ENCODE measurements at places on chromosomes 13 and 19.

GRCh38 chr19:19656451-19657396 lies 6.8 kb downstream of the ATP13A1 start:
- DNase-seq = no peak

DNA sequence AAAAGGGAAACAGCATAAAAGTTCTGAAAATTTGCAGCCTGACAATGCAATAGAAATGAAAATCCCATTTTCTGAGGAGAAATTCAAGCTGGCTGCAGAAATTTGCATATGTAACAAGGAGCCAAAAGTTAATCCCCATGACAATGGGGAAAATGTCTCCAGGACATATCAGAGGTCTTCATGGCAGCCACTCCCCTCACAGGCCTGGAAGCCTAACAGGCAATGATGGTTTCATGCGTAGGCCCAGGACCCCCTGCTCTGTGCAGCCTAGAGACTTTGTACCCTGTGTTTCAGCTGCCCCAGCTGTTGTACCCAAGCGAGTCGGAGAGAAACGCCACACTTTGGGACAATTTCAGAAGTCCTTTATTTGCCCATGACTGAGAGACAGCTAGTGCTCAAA lies 701.3 kb upstream of the KLHL1 start:
- DNase-seq = no peak

- no peak for DNase-seq
Measured at GRCh38 chr13:77448689-77449088, 86.8 kb upstream of the SCEL start.

DNA sequence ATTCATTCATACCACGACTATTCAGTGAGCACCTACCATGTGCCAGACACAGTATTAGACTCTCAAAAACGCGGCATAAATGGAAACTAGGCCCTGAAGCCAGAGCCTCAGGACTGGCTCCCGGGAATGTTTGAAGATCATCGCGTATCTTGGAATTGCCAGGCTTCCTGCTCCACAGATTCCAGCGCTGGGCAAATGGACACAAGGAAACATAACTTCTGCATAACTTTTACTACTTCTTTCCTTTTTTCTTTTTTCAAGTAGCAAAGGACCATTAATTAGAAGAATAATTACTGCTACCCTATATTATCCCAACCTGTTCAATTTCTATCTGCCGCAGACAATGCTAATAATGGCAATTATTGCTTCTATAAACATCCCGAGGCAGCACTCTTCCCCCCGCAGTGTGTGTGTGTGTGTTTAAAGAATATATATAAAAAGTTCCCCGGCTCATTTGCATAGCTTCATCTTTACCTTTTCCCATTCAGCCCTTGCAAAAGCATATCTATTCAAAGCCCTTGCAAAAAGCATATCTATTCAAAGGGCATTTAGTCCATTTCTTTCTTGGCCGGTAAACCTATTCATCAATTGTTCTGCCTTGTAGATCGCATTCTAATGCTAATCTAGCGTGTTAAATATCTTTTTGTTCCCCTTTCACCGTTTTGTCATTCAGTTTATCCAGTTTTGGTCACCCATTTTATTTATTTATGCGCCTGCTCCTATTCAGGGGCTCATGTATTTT lies 6.1 kb downstream of the SOX21 start:
- DNase-seq = no peak

- no peak for DNase-seq
Measured at GRCh38 chr13:92989301-92989700, 237.3 kb upstream of the GPC6 start.

DNA sequence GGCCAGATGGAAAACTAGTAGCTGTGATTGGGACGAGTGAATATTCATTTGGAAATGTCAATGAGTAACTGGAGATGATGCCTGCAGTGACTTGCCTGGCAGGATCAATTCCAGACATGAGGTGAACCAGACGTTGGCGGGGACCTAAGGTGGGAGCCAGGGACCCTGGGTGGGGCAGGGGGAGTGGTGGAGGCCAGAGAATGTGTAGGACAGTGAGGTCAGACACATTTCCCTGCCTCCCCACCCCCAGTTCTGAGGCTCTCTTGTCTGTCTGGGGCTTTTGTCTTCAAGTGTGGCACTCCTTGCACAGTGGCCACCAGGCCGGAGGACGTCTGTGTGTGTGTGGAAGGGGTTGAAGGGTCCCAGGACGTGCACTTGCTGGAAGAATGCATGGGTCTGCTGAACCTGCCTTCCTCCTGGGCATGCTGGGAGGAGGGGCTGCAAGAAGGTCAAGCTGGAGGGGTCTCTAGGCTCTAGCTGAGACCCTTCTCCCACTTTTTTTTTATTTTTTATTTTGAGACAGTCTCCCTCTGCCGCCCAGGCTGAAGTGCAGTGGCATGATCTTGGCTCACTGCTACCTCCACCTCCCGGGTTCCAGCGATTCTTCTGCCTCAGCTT lies 51.6 kb downstream of the CHST8 start:
- DNase-seq = no peak

- DNase-seq = no peak
Measured at GRCh38 chr13:102710261-102710679, 15.4 kb upstream of the METTL21C start.

- no peak for DNase-seq
Measured at GRCh38 chr13:24654741-24655140, 25.5 kb upstream of the ATP12A start.

DNA sequence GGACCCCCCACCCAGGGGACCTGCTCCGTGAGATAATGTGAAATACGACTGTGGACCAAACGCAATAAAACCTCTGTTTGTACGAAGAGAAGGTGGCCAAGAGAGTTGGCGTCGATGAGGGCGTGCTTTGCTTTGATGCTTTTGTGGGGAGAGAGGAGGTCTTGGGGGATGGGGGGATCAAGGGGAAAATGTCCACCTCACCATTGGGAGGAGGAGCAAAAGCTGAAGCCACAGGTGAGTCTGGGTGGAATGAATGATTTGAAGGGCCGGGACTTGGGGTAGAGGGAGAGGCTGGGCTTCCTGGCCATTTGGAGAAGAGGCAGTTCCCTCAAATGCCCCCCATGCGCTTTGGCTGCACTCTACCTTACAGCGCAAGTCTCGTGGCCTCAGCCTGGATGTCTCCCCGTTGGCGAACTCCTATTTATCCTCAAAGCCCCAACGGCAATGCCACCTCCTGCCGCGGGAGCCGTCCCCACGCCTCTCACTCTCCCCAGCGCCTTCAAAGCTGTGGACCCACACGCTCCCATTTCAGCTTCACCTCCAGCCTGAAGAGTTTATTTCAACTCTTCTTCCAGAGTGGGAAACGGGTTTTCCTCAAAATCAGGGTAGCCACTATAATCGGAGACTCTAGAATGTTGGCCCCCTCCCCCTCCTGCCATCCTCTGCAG lies 795 bp upstream of the ABCA7 start:
- DNase-seq = no peak

- peak; percentile 43 for DNase-seq
Measured at GRCh38 chr13:114043421-114044053, 69.7 kb upstream of the C13orf46 start.

DNA sequence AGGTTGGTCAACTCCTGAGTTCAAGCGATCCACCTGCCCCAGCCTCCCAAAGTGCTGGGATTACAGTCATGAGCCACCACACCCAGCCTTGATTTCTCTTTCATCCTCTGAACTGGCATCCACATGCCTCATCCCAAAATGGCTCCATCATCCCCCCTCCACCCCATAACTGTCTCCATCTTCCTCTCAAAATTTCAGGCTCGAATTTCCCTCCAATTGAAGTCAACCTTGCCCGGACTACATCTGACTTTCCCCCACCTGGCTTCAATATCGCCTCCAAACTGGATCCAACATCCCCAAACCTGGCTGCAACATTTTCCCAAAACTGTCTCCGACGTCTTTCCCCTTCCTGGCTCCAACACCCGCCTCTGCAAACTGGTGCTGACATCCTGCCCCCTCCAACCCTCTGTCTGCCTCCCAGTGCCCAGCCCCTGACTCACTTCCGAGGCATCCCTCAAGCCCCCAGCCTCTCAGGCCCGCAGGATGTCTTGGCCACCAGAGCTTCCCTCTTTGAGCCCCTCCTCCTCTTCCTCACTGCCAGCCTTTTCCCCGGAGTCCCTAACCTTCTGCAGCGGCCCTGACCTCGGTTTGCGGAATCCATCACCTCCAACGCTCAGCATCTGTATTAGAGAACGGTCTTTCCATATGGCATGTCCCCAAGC lies 943 bp downstream of the EXOC3L2 start:
- no peak for DNase-seq

DNA sequence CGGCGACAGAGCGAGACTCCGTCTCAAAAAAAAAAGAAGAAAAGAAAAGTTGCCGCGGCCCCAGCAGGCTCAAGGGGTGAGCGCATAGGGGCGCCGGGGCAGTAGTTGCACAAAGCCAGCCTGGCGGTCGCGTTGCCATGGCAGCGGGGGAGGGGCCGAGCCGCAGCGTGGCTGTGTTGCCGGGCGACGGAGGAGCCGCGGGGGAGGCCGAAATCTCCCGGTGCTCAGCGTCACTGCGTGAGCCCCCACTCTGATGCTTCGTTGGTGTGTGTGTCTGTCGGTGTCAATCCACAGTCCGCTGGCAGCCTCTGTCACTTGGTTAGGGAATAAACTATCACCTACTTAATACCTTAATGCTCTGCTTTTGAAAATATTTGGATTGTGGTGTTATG lies 82.9 kb upstream of the C1QTNF9B start:
- DNase-seq = peak; percentile 87

DNA sequence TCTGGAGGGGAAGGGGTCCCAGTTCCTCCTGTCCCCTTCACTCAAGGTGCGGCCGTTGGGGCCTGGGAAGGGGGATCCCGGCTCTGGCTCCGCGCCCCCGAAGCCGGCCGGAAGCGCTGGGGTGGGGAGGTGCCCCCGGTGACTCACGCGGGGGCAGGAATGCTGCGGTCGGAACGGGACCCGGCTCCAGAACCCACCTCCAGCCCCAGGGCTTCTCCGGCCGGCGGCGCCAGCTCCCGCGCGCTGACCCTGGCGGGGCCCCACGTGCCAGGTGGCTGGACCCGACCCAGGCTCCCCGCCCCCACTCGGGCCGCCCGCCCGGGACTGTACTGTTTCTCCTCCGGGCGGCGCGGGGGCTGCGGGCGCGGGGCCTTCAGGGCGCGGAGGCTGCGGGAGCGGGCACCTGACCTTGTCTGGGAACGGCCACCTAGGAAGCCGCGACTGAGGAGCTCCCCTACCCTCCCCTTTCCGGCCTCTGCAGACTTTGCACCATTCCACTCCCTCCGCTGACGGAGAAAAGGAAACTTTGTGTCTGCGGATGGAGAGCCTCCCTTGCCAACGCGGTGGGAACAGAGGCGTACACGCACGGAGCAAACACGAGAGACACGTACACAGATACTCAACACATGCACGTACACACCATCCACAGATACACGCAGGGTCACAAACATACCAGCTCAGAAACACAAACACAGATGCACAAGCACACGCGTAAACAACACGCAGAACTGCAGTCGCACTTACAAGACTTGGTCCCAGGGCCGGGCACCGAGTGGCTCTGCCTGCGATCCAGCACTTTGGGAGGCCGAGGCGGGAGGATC lies 7.2 kb downstream of the AXL start:
- peak; percentile 71 for DNase-seq

DNA sequence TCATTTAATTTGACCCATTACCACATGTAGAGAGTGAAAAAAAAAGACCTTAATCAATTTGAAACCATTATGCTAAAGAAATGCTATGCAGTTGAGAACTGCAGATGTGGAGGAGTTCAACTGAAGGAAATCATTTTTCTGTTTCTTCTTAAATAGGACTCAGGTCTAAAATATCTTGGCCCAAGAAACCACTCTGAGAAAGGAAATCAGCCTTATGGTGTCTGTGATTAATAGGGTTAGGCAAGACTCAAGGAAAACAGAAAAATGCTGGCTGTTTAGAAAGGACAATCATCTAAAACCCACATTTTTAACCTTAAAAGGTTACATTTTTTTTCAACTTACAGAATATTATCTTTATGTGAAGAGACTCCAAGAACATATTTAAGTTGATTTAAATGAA lies 1.9 kb upstream of the SLITRK1 start:
- DNase-seq = no peak

GRCh38 chr13:21688056-21688455 lies 17.2 kb downstream of the FGF9 start:
- DNase-seq = no peak

GRCh38 chr13:36445278-36445677 lies 13.0 kb downstream of the CCNA1 start:
- DNase-seq = no peak

- no peak for DNase-seq
Measured at GRCh38 chr13:26228096-26228495, 6.0 kb upstream of the RNF6 start.

GRCh38 chr19:20840371-20840770 lies 64.3 kb downstream of the ZNF66 start:
- no peak for DNase-seq

GRCh38 chr13:74043237-74043636 lies 91.0 kb downstream of the KLF12 start:
- no peak for DNase-seq

- DNase-seq = no peak
Measured at GRCh38 chr13:110158226-110158625, 148.7 kb downstream of the COL4A1 start.

- DNase-seq = no peak
Measured at GRCh38 chr13:42270857-42271215, 1.1 kb upstream of the AKAP11 start.

DNA sequence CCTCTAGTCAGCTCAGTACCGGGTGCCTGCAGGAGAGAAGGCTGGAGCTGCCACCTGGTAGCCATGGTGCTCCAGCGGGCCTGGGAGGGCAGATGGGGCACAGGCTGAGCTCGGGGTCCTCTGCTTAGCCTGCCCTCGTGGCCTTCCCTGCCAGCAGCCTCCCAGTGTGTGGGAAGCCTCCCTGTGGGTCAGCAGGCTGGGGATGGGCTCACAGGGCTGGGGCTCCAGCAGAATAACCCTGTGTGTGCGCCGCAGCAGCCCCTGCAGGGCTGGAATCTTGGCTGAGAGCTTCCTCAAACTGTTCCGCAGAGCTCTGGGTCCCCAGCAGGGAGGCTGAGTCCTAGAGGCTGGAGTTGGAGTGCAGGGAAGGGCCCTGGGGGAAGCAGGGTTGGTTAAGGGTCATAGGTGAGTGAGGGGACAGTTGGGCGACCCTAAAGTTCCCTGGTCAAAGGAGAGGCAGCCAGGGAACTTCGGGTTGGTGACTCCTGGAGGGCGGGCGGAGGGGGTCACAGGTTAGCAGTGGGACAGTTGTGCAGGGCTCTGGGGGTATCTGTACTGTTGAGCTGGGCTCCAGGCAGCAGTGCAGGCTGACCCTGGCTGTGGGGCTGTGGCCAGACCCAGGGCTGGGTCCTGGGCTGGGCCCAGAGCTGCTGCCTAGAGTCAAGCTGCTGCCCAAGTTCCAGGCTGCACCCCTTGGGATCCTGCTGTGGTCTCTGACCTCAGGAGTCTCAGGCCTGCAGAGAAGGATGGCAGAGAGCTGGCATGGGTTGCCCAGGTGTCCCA lies 14.0 kb downstream of the ARHGAP33 start:
- DNase-seq = no peak

- DNase-seq = no peak
Measured at GRCh38 chr13:30486230-30487074, 20.7 kb upstream of the HMGB1 start.

DNA sequence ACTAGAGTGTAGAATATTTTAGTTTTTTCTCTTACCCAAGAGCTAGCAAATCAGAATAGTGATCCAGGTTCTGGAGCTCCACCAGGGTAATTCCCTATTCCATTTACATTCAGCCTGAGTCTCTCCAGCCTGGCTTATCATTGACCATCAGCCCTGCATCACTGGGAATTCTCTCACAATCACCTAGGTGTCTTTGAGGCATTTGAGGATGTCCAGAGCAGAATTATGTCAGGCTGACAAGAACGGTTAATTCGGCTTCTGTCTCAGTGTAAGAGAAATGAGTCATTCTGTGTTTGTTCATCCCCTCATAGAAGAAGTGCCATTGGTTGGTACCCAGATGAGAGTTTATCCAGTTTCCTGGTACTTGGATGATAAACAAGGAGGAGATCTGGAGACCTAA lies 180.5 kb downstream of the ZNF737 start:
- no peak for DNase-seq

GRCh38 chr19:43496960-43497359 lies 7.6 kb downstream of the PHLDB3 start:
- DNase-seq = no peak
